ENCODE measurements at places on chromosomes 7 and 10.

GRCh38 chr7:74396993-74397392, 56.7 kb upstream of the GTF2IRD1 start:
- DNase-seq = no peak

GRCh38 chr10:49290131-49290530, 8.8 kb upstream of the C10orf71 start:
- no peak for DNase-seq

DNA sequence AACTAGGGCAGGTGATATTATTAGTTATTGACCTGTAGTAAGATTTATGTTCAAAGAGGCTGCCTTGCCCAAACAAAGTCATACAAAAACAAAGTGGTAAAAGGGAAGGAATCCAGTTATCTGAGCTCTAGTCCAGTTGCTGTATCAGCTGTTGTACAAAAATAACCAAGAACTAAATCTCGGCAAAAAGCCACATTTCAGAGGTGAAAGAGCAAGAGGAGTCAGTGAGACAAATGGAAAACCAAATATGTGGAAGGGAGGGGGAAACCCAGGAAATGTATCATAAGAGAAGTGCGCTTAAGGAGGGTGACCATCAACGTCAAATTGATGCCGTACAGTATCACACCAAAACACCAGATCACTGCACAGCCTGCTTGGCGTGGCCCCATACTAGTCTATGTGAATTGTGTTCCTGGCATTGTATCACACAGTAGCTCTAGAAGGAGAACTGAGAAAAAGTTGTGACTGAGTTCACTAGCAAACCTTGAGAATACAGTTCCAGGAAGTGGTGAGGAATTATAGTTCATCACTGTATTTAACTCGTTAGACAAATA, 6.4 kb downstream of the AGBL3 start:
- DNase-seq = no peak

GRCh38 chr7:68542831-68543230, 1055.4 kb upstream of the AUTS2 start:
- no peak for DNase-seq

GRCh38 chr7:75756206-75756990, 15.6 kb downstream of the CCL26 start:
- DNase-seq = no peak

- peak; percentile 84 for DNase-seq
These were observed 171.3 kb upstream of the BMPER start for GRCh38 chr7:33733870-33734650.

- no peak for DNase-seq
These were observed 222.9 kb downstream of the GLRX3 start for GRCh38 chr10:130358981-130359650.

- no peak for DNase-seq
These were observed 2.1 kb downstream of the MTURN start for GRCh38 chr7:30136743-30137485.

DNA sequence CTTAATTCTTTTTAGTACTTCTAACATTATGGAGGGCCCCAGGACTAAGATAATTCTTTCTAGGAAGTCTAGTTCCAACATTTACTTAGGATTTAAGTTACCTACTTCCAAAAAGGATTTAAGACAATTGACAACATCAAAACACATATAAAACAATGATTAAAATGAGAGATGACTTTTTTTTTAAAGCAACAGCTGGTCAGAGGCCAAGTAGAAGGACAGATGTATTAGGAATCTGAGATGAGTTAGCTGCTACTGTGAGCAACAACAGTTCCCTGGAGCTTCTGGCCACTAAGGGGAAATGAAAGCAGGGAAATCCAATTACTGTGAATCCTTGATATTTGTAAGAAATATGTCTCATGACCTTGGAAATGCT, 222.3 kb downstream of the PHTF2 start:
- no peak for DNase-seq

GRCh38 chr10:49759787-49760551, 2.2 kb downstream of the OGDHL start:
- DNase-seq = no peak

GRCh38 chr7:45171946-45172345, 14.4 kb downstream of the RAMP3 start:
- no peak for DNase-seq

DNA sequence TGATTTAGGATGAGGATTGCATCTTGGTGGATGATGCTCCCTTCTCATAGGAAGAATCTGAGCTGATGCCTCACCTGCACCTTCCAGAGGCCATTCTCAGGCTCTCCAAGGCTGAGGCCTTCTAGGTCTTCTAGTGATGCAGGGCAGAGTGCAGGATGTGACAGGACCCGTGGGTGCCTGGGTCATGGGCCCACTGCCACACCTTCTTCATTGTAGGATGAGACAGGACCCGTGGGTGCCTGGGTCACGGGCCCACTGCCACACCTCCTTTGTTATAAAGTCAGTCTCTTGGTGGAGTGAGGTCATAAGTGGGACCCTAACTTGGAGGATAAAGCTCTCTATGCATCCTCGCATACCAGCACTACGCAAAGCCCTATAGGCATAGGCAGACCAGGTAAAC, 109.9 kb upstream of the TCERG1L start:
- no peak for DNase-seq

- no peak for DNase-seq
These were observed 76.7 kb downstream of the VWA2 start for GRCh38 chr10:114315566-114316420.

DNA sequence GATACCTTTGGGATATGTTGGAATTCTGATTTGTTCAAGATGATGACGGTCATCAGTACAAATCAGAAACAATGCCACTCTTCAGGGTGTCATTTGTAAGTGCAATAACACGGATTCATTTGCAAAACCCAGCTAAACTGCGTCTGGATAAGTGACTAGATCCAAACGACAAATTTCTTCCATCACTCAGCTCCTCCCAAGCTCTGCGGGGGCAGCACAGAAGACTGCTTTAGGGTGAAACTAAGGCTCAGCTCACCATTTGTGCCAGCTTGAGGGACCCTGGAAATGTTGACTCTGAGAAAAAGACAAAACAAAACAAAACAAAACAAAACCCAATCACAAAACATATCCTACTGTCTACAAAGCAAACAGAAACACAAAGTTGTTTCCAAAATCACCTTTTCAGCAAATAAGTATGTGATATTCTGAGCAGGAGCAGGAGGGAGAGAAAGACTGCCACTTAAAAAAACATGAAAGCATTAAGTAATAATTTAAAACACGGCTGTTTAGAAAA, 8.0 kb downstream of the EVX1 start:
- DNase-seq = no peak

GRCh38 chr7:157857578-157858075, 520.8 kb downstream of the DNAJB6 start:
- DNase-seq = no peak

DNA sequence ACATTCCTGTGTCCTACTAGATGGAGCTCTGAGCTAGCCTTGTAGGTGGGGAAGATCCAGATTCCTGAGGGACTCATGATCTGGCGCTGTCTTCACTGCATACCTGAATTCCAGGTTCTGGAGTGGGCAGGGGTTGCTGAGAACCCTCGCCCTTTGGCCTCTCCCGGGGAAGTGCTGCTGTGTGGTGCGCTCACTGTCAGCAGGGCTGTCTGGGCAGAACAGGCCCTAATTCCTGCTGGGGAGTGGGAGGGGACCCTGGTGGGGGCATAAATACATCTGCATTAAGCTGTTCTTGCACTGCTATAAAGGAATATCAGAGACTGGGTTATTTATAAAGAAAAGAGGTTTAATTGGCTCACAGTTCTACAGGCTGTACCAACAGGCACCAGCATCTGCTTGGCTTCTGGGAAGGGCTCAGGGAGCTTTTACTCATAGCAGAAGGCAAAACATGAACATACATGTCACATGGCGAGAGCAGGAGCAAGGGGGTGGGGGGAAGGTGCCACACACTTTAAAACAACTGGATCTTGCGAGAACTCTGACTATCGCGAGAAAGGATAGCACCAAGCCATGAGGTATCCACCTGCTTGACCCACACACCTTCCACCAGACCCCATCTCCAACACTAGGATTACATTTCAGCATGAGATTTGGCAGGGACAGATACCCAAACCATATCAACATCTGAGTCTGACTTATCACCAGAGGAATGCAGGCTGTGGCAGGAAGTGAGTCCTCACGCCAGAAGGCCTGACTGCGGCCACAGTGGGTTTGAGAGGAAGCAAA, 115.0 kb downstream of the ADCY1 start:
- DNase-seq = peak; percentile 82

- DNase-seq = no peak
These were observed 42.3 kb downstream of the ANTXRL start for GRCh38 chr10:46328853-46329689.

DNA sequence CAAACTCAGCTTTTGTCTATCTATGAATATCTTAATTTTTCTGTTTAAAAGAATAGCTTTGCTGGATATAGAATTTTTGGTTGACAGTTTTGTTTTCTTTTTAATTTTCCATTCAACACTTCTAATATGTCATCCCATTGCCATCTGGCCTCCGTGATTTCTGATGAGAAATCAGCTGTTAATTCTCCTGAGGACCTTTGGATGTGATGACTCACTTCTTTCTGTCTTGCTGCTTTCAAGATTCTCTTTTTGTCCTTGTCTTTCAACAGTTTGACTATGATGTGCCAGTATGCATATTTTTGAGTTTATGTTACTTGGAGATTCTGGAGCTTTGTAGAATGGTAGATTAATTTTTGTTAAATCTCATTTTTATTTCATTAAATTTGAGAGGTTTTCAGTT, 38.4 kb downstream of the ZNF518A start:
- DNase-seq = no peak

- DNase-seq = no peak
These were observed 29.5 kb downstream of the LYZL2 start for GRCh38 chr10:30600005-30600404.

GRCh38 chr10:48773580-48773979, 88.9 kb downstream of the WDFY4 start:
- DNase-seq = no peak

GRCh38 chr10:129912166-129912917, 51.7 kb downstream of the EBF3 start:
- no peak for DNase-seq

- no peak for DNase-seq
These were observed 28.5 kb downstream of the NPS start for GRCh38 chr10:127577376-127578258.

DNA sequence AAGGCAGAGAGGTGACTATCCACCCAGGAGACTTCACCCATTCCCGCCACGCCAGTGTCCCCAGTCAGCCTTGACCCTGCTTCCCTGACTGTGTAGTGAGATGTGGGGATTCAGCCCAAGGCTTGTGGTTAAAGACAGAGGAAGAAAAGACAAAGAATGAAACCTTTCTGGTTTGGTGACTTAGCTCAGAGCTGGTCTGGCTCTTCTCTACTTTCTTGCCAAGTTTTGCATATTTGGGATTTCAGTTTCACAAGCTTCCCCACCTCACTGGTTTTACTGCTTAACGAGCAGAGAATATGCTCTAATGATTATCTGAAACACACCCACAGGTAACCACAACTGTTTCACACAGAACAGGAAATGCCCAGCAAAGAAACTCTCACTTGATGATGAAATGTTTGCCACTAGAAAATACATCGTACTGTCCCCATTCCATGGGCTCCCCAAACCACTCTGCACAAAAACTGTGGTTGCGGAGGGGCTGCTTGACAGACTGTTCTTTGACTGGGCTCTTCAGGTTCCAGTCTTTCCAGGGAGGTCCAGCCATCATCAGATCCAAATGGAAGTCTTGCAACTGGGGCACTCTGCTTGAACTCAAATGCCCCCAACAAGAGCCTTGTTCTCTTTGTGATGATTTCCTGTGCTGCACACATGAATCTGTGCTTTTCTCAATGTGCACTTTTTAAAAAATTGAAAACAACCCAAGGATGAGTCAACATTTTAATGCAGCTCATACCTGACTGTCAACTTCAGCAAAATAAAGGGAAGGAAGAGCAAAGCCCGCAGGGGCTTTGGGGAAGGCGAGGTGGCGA, 95.5 kb downstream of the CTBP2 start:
- peak; percentile 21 for DNase-seq

GRCh38 chr10:54094321-54094720, 706.7 kb downstream of the PCDH15 start:
- no peak for DNase-seq

- DNase-seq = no peak
These were observed 116.2 kb downstream of the CAMK1D start for GRCh38 chr10:12465385-12466136.

- DNase-seq = no peak
These were observed 34.0 kb downstream of the DLD start for GRCh38 chr7:107924841-107925504.

- DNase-seq = no peak
These were observed 560.9 kb downstream of the DNAJB6 start for GRCh38 chr7:157897681-157898080.

DNA sequence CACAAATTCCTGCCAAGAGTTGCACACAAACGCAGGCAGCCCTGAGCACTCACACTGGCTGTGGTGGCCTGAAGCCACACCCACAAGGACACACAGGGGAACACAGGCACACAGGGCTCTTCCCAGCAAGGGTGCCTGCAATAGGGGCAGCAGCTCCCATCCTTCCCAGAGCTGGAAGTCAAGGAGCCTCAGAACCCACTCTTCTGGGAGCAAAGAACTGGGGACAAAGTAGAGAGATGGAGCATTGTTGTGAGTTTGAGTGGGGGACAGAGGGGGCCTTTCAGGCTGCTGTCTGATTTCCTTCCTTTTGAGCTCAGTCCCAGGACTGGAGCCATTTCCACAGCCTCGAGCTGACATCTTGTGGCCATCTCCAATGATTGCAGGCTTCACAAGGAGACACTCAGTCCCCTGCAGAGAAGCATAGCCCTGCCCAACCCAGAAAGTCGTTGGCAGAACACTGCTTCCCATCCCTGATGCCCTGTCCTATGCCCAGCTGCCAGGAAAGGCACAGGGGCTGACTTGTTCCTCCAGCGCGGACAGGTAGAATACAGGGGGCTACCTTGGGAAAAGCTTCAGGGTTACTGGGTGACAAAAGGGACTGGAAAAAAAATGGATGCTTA, 34.4 kb upstream of the SLF2 start:
- DNase-seq = peak; percentile 42

- no peak for DNase-seq
These were observed 18.2 kb upstream of the TMEM248 start for GRCh38 chr7:66902844-66903180.

GRCh38 chr7:38049679-38050078, 128.4 kb upstream of the STARD3NL start:
- no peak for DNase-seq

- DNase-seq = no peak
These were observed 90.9 kb upstream of the MKI67 start for GRCh38 chr10:128217136-128217535.

DNA sequence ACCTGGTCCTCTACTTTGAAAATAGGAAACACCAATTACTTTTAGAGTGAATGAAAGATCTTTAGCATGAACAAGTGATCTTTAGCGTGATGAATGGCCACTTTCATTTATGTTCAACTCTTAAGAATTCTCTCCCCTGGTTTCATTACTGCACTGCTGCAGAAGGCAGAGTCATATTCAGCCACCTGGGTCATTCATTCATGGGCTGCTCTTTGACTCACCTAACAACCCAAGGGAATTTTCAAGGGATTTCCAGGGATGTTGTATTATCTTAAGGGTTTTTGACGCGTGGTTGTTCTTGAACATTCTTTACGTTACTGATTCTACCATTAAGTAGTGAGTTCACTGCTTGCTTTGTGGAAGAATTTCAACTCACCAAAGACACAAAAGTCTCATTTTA, 87.3 kb upstream of the STK17A start:
- DNase-seq = no peak
